ENCODE measurements at places on chromosomes 2 and 18. TPM values are rescaled to one million over a fixed set of nuclear protein-coding genes. Genes with fewer than 3 reads are reported as not detected.

Gene TNFRSF11A
- total RNA-seq = 7.4 TPM

DNA sequence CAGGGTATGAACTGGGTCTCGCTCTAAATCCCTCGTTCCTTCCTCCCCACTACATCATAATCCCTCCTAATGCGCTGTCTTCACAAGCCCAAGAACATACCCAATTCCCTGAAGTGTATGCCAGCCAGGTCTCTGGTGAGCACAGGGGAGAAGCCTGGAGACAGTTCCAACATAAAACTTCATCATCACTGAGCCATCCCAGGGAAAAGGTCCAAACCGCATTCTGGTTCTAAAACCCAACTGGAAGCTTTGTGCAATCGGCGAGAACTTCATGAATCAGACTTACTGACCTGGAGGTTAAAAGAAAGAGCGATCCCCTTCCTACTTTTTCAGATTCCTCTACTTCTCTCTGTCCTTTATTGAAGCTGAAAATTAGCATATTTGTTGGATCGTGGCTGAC, 132.7 kb downstream of the ALPK2 start:
- no peak for DNase-seq

Gene RNF152
- not detected for total RNA-seq

GRCh38 chr2:196284866-196285557, 113.6 kb upstream of the STK17B start:
- DNase-seq = no peak

Gene ARMC9
- 26.2 TPM for total RNA-seq

DNA sequence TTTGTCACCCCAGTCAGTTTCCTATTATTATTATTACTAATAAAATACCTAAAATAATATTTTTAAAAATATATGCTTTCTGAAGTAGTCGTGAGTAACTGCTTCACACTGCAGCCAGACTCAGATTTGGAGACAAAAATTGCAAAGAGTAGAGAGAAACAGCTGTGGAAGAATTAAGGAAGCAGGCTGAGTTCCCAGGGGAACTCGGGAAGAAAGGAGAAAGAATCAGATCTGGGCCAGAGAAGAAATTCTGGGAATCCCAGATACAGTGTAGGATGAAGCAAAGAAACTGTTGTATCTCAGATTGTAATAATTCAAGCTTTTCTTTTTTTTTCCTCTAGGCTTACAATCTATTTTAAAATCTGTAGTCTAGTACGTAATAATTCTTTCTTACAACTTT, 182.3 kb downstream of the FTCDNL1 start:
- no peak for DNase-seq

DNA sequence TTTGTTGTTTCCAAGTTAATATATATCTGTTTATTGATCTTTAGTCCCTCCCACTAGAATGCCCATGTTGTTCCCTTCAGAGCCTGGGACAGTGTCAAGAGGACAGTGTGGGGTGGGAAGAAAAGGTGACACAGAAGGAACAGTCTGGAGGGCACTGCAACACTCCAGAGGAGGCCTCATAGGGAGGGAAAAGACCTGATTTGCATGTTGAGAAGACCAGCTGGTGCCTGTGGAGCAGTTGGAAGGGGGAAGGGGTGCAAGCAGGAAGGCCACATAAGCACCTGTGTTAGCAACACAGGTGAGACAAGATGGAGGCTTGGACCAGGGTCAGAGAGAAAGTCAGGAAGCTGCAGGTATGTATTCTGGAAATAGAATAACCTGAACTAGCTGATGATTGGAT, 48.1 kb upstream of the FHOD3 start:
- DNase-seq = no peak

Gene NLRC4
- not detected for total RNA-seq

Gene WDR33
- 23.4 TPM for total RNA-seq

Gene PRKAG3
- total RNA-seq = not detected

DNA sequence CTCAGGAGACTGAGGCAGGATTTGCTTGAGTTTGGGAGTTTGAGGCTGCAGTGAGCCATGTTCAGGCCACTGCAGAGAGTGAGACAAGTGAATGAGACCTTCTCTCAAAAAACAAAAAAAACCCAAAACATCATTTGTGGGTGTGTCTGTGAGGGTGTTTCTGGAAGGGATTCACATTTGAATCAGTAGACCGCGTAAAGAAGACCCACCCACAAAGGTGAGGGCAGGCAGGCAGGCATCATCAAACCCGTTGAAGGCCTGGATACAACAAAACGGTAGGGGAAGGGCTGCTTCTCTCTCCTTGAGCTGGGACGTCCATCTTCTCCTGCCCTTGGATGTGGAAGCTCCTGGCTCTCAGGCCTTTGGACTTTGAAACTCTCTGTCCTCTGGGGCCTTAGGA, 25.4 kb downstream of the CDKL4 start:
- no peak for DNase-seq
